ENCODE measurements at places on chromosomes 1 and 21.

GRCh38 chr1:117017648-117018047 is 16.1 kb downstream of the CD101 start:
- DNase-seq, result no peak

DNA sequence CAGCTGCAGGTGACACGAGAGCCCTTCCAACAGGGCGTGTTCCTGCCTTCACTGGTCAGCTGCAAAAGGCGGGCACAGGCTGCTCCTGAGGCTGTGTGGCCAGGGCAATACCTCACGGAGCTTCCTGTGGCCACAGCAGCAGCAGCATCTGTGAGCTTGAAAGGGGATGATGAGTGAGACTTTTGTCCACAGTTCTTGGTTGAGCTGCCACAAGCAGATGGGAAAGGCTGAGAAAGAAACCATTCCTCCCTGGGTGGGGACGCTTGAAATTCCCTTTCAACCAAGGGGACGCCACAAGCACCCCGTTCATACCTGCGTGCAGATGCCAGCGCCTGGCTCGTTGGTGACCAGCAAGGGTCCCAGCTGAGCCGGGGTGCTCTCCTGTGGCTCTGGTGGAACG is 37.6 kb downstream of the B3GALT5 start:
- no peak for DNase-seq

DNA sequence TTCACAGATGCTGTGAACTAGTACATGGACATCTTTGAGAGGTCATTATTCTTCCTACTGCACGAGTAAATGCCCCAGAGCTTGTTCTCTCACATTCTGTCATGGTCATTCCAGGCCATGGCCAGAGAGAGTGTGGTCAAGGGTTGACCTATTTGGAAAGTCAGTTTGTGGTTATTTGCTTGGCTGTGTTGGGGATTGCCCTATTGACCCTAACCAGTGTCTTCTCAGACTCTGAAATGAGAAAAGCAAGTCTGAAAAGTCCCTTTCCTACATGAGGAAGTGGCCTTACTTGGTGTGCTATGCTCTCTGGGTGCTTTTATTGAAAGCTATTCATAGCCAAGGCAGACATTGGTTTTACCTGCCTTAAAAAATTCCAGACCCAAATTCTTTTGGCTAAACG is 26.6 kb downstream of the CLIC6 start:
- no peak for DNase-seq

GRCh38 chr1:29643281-29643680 is 407.0 kb downstream of the PTPRU start:
- no peak for DNase-seq

DNA sequence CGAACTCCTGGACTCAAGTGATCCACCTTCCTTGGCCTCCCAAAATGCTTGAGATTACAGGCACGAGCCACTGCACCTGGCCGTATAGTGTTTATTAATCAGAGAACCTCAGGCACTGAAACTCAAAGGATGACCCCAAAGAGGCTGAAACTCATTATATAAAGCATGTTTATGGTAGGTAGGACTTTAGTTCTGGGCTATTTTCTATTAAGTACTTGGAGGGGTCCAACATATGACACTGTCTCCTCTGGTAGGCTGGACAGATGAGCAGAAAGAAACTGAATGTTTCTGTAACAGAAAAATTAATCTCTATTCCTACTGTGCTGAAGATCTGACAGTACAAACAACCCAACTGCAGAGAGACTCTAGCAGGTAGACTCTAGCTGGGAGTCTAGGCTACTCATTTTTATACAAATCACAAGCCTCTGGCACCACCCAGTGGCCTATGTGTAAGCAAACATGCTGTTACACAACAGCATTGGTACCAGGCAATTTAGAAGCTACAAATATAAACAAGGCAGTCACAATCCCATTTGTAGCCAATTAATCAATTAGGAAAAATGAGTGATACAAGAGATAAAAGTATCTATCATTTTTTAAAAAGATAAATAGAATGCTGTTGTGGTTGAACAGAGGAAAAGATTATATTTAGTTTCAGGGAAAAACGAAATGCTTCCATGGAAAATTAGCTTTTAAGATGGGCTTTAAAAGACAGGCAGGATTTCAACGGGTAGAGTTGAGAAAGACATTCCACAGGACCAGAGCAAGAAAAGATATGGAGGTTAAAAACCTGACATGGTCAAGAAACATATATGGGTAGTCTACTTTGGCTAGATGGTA is 10.4 kb downstream of the DCAF8 start:
- DNase-seq, result peak; percentile 82

GRCh38 chr1:103958699-103959098 is 209.0 kb downstream of the AMY1C start:
- DNase-seq, result no peak

GRCh38 chr1:167136191-167136614 is 42.3 kb downstream of the STYXL2 start:
- DNase-seq, result peak; percentile 26

DNA sequence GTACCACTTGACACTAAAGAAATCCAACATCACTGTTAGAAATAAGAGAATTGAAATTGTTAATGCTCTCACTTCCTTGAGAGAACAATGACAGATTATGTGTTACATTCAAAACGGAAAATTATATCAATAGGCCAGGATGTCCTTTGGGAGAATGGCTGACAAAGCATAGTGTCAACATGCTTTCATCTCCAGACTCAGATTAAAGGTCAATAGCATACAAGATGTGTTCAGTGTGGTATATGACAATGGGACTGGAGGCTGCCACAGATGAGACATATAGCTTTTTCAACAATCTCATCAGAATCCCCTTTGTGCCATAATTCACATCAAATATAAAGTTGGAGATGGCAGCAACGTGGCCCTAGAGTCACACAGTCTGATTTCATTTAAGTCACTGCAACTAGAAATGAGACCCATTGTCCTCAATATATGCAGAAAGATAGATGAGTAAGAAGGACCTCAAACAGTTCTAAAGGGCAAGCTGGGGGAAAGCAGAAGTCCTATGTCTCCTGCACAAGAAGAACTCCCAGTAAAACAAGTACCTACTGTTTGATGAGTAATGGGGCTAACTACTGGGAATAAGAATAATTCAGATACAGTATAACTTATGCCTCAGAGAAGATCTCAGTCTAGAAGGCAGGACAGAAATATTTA is 327.9 kb downstream of the TTLL7 start:
- no peak for DNase-seq

- DNase-seq, result no peak
These were observed 2.2 kb downstream of the S100A13 start for GRCh38 chr1:153624965-153625611.

DNA sequence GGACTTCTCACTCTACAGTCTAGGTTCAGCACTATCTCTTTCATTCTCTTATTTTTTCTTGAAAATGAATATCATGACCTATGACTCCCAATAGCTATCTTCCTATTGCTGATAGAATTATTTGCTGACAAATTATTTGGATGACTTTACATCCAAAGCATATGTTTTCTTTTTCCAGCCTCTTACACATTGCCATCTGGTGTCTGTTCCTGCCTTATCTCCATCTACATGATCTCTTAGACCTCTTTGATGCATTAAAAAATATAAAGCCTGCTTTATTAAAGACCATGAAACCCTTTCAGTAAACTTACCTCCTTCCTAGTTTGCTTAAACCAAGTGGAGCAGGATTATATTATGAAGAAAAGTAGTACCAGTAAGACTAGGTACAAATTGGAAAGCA is 700.9 kb upstream of the CXADR start:
- no peak for DNase-seq

- no peak for DNase-seq
These were observed 30.7 kb downstream of the DMBX1 start for GRCh38 chr1:46520063-46520911.
